Activated effector memory CD4-positive, alpha-beta T cell treated with Interleukin-2 at 50 U/mL for 16 hours (primary cell): ENCODE measurements at places on chromosomes 16 and 17.

GRCh38 chr17:15928286-15928785 is 16.6 kb upstream of the ADORA2B start:
- no peak for DNase-seq

DNA sequence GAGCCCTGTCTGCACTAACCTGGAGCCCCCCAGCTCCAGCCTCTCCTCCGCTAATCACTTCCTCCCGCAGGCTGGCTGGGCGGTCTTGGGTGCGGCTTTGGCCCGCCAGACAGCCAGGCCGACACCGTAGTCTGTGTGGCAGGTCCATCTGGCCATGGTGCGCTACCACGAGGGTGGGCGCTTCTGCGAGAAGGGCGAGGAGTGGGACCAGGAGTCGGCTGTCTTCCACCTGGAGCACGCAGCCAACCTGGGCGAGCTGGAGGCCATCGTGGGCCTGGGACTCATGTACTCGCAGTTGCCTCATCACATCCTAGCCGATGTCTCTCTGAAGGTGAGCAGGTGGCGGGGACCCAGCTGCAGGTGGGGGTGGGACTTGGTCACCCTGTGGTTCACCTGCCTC is 30.7 kb upstream of the POLR3E start:
- no peak for DNase-seq

GRCh38 chr17:10754109-10754508 is 24.3 kb upstream of the TMEM220 start:
- DNase-seq, result no peak

- DNase-seq, result no peak
Measured at GRCh38 chr16:58411736-58412614, 19.7 kb downstream of the GINS3 start.

DNA sequence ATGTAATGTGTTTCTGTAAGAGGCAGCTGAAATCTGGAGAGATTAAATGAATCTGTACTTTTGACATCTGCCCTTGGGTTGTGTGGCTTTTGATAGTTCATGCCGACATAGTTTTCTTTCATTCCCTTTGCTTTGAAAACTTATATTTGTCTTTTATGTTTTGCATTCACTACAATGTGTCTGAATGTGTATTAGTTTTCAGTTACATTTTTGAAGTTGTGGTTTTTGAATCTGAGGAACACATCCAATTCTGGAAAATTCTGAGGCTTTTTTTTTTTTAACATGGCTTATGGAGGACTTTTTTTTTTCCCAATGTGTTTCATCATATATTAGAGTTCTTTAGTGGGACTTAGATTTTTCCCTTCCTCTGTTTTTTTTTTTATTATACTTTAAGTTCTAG is 683.7 kb upstream of the SOX9 start:
- DNase-seq, result no peak

- no peak for DNase-seq
Measured at GRCh38 chr16:35559911-35560636, 2100.7 kb downstream of the TP53TG3F start.

GRCh38 chr17:57080718-57081117 is 4.3 kb upstream of the AKAP1 start:
- no peak for DNase-seq

GRCh38 chr17:51500454-51500853 is 240.1 kb downstream of the UTP18 start:
- DNase-seq, result no peak

- DNase-seq, result no peak
Measured at GRCh38 chr17:44672479-44673093, 16.3 kb downstream of the MEIOC start.

- peak; percentile 6 for DNase-seq
Measured at GRCh38 chr16:2178321-2179106, 17.9 kb downstream of the CASKIN1 start.

DNA sequence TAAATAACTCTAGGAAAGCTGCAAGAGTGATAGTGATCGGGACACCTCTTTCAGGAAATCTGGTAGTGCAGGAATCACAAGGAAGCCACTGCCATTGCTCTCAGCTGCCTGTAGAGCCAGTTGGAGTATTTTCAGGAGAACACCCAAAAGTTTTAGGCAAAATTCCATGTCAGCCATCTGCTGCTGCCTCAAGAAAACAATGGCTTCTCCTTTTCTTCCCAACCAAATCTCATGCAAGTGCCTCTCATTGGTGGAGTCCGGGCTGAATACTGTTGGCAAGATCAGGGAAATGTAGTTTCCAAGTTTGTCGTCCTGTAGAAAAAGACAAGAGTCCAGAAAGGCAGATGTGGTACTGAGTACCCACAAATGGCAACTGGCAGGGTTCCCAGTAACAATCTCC is 54.9 kb upstream of the TANC2 start:
- no peak for DNase-seq

DNA sequence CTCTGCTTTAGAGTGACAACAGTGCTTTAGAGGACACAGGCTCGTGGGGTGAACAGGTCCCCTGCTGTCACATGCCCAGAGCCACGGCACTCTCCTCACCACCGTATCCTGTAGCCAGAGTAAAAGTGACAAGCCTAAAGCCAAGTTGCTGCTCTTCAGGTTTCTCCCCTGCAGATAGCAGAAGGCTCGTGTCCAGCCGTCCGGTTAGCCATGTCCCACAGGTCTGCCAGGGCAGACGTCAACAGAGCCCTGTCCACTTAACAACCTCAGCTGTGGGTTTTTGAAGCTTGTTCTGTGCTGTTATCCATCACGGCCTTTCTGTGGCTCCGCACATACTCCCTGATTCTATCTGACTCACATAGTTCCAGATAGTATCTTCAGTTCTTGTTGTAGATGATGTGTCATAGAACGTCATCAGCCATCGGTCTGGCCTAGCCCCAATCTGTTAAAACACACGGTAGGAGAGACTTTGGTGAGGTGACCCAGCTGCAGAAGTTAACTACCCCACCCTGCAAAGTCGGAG is 100.7 kb downstream of the SOCS1 start:
- DNase-seq, result no peak

DNA sequence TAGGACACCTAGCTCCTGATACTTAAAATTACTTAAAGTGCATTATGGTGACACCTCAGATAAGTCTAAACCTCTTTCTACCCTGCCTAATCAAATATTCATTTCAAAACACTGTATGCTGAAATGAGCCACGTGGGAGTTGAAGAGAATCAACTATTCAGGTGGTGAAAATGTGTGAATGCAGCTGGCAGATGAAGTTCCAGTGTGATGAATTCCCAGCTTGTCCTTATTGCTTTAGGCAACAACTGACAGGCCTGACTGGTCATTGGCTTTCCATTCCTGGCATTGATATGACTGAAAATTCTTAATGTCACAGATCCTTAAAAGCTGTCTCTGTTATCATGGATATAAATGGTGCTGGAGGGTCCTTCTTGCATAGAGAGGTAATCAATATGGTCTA is 301.9 kb upstream of the TBX2 start:
- DNase-seq, result no peak

- no peak for DNase-seq
Measured at GRCh38 chr17:78723001-78723796, 58.9 kb downstream of the CYTH1 start.

DNA sequence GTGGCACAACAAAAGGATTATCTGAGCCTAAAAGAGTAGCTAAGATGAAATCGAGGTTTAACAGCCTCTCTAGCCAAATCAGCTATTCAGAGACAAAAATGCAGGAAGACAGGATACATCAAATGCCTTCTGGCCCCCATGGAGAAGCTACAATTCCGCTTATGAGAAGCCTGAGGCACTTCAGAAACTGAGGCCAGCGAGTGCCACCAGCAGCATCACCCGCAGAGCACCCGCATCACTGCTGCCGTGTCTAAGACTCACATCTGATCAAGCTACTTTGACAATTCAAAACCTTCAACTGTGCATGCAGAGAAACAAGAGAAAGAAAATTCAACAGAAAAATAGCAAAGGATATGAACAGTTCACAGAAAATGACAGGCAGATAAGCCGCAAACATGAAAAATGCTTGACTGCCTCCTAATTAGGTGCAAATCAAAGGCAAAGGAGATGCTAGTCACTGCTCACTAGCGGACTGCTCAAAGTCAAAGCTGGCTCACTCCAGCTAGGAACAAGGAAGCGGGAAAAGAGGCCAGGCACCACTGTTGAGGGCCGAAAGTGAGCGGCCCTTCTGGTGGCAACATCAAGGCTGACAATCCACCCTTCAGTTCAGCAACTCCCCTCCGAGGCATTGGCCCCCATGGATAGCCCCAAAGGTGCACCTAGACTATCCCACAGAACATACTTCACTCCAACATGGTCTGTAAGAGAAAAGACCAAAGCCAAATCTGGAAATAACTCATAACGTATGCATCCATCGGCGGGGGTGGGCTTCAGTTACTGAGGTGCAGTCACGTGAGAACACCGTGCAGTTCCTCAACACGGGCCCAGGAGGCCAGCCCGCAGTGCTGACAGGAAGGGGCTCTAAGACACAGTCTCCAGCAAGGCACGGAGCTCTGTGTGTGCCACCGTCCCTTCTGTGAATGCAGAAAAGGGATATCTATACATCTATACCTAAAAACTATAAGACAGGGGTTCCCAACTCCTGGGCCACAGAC is 12.0 kb downstream of the MTHFSD start:
- no peak for DNase-seq

DNA sequence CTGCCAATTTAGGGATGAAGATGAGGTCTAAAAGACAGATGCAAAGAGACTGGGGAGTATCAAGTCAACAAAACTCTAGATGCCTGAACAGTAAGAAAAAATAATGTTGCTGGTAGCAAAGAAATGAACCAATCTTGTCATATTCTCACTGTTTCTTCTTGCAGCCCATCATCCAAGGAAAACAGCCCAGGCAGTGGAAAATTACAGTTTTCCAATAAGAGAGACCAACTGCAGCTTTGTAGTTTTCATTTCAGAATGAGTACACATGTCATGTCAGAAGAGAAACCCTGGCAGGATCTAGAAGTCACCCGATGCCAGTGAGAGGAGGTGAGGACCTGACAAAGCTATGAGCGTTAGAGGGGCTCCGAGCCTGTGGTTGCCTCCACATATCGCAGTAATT is 500.4 kb upstream of the PSMD7 start:
- DNase-seq, result no peak
